ENCODE measurements at places on chromosomes 12 and 14.

DNA sequence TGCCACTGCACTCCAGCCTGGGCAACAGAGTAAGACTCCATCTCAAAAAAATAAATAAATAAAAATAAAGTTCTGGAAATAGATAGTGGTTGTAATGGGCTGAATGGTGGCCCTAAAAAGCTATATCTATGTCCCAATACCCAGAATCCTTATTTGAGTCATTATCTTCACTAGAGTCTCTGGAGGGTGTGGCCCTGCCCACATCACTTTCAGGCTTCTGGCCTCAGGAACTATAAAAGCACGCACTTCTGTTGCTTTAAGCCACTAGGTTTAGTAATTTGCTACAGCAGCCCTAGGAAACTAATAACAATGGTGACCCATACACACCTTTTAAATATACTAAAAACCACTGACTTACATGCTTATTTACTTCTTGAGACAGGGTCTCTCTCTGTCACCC is 49.9 kb downstream of the MAP3K9 start:
- DNase-seq = no peak

GRCh38 chr12:23555180-23555824 is 394.2 kb downstream of the SOX5 start:
- DNase-seq = no peak

- no peak for DNase-seq
Observed at GRCh38 chr14:65321370-65321875, 91.1 kb upstream of the FUT8 start.

DNA sequence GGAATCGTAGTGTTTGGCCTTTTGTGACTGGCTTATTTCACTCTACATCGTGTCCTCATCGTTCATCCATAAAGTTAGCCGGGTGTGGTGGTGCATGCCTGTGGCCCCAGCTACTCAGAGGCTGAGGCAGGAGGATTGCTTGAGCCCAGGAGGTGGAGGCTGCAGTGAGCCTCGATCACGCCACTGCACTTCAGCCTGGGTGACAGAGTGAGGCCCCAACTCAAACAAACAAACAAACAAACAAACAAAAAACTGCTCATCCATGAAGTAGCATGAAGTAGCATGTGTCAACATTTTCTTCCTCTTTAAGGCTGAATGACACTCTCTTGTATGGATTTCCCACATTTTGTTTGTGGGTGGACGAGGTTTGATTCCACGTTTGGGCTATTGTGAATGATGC is 44.0 kb upstream of the MEG3 start:
- no peak for DNase-seq

GRCh38 chr12:79883216-79883615 is 51.7 kb downstream of the PPP1R12A start:
- no peak for DNase-seq

- peak; percentile 3 for DNase-seq
Observed at GRCh38 chr14:53850714-53851296, 105.8 kb downstream of the BMP4 start.

GRCh38 chr12:6813363-6813762 is 8.3 kb upstream of the GPR162 start:
- no peak for DNase-seq

GRCh38 chr12:70338531-70338930 is 27.6 kb upstream of the KCNMB4 start:
- no peak for DNase-seq

GRCh38 chr12:90042920-90043641 is 334.4 kb upstream of the ATP2B1 start:
- DNase-seq = no peak

DNA sequence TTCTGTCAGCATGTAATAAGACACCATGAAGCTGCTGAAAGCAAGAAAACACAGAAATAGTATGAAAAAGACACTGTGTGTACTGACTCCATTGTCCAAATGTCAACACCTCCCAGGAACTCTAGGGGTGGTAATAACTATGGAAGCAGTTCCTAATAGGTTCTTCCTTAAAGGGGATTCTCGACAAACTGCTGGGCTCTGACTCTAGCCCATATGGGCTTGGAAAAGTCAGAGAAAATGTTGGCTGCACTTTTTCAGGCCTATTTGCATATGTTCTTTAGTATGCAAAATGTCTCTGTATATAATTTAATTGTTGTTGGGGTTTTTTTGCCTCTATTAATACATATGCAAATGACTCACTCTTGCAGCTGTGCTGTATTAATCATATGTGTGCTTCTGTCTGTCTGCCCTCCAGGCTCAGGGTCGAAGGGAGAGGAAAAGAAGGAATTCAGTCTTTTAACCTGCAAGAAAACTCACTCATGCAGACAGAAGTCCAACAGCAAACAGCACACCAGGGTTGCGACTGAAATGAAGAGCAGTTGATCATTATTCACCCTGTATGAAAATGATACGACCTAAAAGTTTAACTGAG is 317.6 kb downstream of the SOX5 start:
- DNase-seq = no peak

DNA sequence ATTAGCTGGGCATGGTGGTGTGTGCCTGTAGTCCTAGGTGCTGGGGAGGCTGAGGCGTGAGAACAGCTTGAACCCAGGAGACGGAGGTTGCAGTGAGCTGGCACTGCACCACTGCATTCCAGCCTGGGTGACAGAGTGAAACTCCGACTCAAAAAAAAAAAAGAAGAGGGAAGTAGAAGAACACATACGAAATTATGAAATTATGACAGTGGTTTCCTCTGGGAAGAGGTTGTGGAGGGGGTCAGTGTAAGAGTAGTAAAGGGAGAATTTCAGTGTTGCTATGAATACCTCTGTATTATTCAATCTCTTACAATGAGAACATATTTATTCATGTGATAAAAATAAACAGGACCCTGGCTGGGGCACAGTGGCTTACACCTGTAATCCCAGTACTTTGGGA is 24.7 kb upstream of the CSRNP2 start:
- DNase-seq = no peak

DNA sequence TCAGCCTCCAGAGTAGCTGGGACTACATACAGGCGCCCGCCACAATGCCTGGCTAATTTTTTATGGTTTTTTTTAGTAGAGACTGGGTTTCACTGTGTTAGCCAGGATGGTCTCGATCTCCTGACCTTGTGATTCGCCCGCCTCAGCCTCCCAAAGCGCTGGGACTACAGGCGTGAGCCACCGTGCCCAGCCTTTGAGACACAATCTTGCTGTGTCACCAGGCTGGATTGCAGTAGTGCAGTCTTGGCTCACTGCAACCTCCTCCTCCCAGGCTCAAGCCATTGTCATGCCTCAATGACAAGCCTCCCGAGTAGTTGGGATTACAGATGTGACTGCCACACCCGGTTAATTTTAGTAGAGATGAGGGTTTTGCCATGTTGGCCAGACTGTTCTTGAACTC is 21.3 kb upstream of the STRN3 start:
- DNase-seq = no peak

- DNase-seq = no peak
Observed at GRCh38 chr14:20971705-20972021, 16.4 kb downstream of the RNASE2 start.

- no peak for DNase-seq
Observed at GRCh38 chr14:94531187-94531586, 21.9 kb upstream of the SERPINA12 start.

DNA sequence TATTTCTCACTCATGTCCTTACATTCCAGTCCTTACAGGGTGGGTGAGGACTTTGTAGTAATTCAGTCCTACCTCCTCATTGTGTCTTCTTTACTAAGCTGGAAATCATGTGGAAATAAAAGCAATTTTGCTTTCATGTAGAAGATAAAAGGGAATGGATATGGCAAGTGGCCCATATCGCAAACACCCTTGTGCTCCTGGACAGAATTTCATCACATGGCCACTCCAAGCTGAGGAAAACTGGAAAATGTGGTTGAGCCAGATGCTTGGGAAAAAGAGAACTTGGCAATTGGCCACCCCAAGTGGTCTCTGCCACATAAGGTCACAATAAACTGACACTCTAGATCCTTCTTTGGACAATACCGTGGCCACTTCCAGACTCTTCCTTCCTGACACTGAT is 64.2 kb upstream of the IFNG-AS1 start:
- DNase-seq = no peak

DNA sequence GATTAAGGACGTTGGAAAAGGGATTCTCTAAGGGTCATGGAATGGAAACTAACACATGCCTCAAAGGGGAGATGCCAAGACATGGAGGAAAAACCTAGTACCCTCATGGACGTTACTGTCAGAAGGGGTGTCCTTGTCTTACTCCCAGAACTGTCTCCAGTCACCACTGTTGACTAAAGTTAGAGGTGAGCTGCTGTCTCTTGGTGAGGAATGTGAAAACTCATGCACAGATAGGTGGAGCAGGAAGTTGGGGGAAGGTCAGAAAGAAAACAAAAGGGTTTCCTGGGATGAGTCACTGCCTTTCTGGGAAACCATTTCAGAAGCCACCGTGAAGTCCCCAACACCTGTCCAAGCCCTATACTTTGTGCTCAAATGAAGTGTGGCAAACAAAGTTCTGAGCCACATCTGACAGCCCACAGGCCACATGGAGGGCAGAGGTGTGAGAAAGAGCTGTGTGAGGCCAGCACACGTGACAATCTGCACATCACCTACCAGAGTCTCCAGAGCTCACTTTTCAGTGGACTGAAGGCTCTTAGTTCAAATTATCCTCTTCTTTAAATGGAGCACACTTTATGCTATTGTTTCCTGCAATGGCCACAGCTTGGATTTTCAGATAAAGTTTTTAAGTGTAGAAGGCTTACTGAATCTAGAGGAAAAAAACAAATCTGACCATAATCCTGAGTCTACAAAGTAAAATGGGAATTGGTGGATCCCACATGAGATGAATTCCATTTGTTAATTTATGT is 92.9 kb upstream of the EGLN3 start:
- no peak for DNase-seq

GRCh38 chr12:117347588-117347987 is 13.8 kb downstream of the NOS1 start:
- no peak for DNase-seq

DNA sequence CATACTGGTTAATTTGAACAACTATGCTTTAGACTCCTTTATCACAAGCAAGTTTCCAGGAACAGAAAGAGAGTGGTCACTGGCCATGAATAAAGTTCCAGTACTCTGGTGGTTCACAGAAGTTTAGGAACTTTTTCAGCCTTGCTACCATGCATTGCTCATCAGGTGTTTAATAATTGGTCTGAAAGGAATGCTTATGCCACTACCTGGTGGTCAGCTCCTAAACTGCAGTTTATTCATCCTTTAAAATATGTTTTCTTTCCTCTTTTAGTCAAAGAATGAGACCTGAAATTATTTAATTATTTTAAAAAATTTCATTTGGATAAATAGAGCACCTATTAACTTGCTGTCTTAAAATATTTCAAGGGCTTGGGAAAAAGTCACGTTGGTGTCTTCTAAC is 260.1 kb upstream of the OR4E1 start:
- no peak for DNase-seq

DNA sequence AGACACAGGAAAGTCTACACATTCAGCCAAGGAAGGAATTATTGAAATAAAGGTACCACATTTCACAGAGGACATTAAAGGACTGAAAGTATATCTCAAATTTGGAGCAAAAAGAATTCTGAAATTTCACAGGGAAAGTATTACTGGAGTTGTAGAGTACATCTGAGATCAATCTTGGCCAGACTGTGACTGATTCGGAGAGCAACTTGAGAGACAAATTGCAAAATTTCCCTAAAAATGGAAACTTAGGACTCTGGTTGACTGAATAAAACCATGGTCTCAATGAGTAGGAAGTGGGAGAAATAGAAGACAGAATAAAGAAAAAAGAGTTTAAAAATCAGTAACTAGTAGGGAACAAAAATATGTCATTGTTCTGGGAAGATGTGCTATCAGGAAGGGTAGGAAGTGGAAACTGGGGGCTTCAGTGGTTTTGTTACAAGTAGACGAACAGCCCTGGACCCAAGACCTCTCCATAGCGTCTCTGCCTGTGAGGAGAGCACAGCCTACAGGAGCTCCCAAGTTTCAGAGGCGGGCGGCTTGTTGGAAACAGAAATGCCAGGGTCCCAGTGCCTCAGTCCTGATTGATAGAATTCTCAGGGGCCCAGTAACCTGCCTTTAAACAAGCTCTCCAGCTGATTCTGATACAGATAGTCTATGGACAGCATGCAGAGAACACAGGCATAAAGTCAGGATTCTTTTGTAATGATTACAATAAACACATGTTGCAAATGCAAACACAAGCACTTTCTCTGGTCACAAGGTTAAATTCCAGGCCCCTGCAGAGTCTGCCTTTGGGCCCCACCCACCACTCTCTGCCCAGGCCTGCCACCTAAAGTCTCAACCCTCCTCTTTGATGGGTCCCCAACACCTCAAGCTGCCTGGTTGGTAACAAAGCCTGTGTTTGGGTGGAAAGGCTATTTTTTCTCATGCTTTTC is 63.1 kb downstream of the BBS10 start:
- no peak for DNase-seq

GRCh38 chr14:81211844-81212243 is 8.9 kb downstream of the GTF2A1 start:
- peak; percentile 21 for DNase-seq

DNA sequence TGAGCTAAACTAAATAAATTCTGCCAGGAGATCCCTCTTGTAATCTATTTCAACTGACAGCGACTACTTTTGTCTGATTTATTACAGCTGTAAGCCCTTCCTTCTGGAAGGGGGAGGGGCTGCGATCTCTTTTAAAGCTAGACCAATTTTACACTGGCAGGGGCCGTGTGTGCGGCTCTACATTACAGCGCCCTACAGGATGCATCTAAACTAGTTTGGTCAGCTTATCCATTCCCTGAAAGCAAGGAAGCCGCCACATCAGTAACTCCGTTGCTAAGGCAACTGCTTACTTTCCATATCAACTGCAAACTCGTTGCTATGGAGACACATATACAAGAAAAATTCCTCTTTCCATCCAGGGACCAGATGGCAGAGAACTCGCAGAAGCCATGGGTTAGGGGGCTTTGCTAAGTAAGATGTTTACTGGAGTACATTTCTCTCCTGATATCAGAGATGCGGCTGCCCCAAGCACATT is 17.4 kb downstream of the FOXN3 start:
- no peak for DNase-seq

GRCh38 chr12:46489951-46490388 is 117.4 kb upstream of the SLC38A2 start:
- DNase-seq = no peak

DNA sequence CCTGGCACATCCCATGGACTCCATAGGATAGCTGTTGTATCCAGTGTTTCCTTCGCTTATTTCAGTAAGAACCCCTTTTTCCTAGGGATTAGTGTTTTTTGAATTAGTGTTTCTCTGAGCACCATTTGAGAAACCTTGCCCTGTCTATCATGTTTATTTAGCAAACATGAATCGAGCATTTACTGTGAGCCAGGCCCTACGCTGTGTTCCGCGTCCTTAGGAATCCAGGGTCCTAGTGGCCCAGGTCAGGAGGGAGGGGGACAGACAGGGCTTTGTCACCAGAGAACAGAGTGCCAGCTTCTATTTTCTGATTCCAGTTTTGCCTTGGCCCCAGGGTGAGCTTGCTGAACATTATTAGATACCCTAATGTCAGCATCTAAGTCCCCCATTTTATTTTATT is 2.5 kb downstream of the TEAD4 start:
- DNase-seq = no peak

- DNase-seq = no peak
Observed at GRCh38 chr12:52007982-52008510, 1.3 kb downstream of the TAMALIN start.

- DNase-seq = no peak
Observed at GRCh38 chr12:24496755-24497154, 452.1 kb downstream of the BCAT1 start.

- DNase-seq = no peak
Observed at GRCh38 chr14:56715938-56716337, 94.3 kb downstream of the OTX2 start.
